Cardiac muscle cell (in vitro differentiated cells and primary cell): ENCODE measurements at places on chromosomes 2 and 18. TPM values are rescaled to one million over a fixed set of nuclear protein-coding genes. Genes with fewer than 3 reads are reported as not detected.
A peak's percentile ranks its signal among the peaks of the same experiment; 100 is the strongest.

The FN1 gene
- total RNA-seq: 241 and 335 TPM in 2 replicates

- H3K27me3 ChIP-seq: no peaks in the 10 kb centered on the region
- no peak for DNase-seq
- H3K4me1 ChIP-seq: no peaks in the 10 kb centered on the region
- no peaks in the 10 kb centered on the region for H3K36me3 ChIP-seq
- no peak overlapping the region for H3K27ac ChIP-seq
- H3K4me3 ChIP-seq: no peak overlapping the region
Observed at GRCh38 chr2:78093436-78093835, 571.3 kb upstream of the LRRTM4 start.

DNA sequence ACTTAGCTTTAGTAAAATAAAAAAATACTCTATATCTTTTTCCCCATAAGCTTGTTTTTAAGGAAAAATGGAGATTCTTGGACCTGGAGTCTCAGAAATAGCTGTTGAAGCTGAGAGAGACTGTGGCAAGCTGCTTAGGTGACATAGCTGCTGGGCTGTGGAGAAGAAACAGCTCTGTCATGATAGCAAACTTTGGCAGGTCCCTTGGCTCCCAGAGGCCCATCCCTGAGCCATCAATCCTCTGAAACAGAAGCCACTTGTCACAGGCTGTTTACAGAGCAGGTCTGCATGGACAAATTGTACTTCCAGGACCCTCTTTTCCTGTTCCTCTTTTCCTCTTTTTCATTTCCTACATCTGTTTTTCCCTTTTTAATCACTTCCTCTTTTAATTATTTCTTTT, 1370.1 kb upstream of the CRIM1 start:
- no peak overlapping the region for H3K4me3 ChIP-seq
- DNase-seq: no peak
- H3K4me1 ChIP-seq: no peaks in the 10 kb centered on the region
- H3K36me3 ChIP-seq: no peaks in the 10 kb centered on the region
- H3K27ac ChIP-seq: no peak overlapping the region

DNA sequence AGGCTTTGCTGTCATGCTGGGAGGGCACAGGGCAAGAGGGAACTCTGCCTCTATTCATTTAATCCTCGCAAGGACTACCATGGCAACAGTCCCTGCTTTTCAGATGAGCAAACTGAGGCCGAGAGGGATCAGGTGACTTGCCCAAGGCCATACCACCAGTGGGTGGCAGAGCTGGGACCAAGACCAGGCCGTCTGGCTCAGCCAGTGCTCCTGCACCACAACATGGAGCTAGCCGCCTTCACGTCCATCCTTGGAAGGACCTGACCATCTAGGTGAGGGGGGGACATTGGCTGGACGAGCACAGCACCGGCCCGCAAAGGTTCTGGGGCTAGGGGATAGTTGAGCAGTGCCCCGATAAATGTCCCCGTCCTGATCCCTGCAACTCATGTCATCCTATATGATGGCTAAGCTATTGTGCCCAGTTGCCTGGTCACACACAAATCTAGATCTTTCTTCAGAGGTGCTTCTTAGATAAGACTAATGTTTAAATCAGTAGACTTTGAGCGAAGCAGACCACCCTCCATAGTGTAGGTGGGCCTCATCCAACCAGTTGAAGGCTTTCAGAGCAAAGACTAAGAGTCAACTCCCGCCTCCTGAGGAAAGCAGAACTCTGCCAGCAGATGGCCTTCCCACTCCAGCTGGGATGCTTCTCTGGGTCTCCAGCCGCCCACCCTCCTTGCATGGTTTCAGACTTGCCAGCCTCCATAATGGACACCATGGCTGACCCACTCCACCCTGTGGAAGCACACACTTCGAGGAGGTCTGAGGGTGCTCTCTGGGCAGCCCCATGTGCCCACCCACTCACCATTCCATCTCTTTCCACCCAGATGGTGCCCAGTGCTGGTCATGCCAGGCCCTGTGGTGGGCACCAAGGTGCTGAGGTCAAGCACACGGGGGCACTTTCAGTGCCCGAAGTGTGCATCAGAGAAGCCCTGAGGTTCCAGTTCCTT, 214.8 kb upstream of the RAB6C start:
- DNase-seq: no peak
- H3K27ac ChIP-seq: no peak overlapping the region
- no peak overlapping the region for H3K4me3 ChIP-seq
- H3K4me1 ChIP-seq: no peaks in the 10 kb centered on the region
- no peaks in the 10 kb centered on the region for H3K36me3 ChIP-seq

DNA sequence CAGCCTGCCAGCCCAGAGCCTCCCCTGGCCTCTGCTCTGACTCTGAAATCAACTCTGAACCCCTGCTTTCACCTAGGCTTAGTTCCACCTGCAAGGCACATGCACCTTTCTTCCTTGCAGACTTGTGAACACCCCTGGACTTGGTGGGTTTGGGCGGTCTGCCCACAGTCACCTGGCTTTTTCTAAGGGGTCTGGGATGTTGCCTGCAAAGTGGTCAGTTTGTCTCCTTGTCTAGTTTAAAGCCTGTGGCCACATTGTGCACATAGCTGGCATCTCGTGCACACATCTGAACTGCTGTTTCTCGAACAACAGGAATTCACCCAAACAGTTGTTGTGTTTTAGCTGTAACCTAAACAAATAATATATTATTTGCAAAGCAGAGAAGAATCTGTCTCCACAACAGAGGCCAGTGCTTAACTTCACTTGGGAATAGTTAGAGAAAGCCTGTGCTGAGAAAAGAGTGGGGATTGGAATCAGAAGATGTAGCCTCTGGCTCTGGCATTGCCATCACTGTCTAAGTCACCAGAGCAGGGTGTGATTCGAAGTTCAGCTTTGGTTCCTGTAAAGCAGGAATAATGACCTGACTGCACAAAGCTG, 108.5 kb downstream of the TMEM18 start:
- H3K27ac ChIP-seq: no peak overlapping the region
- DNase-seq: no peak
- peaks cover 55% of the 10 kb centered on the region for H3K27me3 ChIP-seq
- no peaks in the 10 kb centered on the region for H3K4me1 ChIP-seq
- H3K36me3 ChIP-seq: no peaks in the 10 kb centered on the region

DNA sequence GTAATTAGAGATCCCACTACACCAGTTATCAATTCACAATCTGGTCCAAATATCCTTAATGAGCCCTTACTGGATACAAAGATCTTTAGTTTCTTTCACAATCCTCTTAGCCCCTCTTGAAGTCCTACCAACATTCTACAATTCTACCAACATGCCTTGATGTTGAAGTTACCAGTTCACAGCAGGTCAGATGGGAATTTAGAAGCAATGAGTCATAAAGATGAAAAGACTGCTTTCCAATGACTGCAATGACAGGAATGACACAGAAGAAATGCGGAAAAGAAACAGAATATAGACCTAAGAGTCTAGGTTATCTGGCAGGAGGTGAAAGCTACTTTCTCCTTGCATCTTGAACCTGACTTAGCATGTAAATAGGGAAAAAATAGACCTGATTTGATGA, 24.5 kb downstream of the RTTN start:
- H3K36me3 ChIP-seq: peaks cover 4% of the 10 kb centered on the region
- peaks cover 4% of the 10 kb centered on the region for H3K4me1 ChIP-seq
- DNase-seq: peak; percentile 53
- no peak overlapping the region for H3K4me3 ChIP-seq
- H3K27ac ChIP-seq: no peak overlapping the region
- no peaks in the 10 kb centered on the region for H3K27me3 ChIP-seq

DNA sequence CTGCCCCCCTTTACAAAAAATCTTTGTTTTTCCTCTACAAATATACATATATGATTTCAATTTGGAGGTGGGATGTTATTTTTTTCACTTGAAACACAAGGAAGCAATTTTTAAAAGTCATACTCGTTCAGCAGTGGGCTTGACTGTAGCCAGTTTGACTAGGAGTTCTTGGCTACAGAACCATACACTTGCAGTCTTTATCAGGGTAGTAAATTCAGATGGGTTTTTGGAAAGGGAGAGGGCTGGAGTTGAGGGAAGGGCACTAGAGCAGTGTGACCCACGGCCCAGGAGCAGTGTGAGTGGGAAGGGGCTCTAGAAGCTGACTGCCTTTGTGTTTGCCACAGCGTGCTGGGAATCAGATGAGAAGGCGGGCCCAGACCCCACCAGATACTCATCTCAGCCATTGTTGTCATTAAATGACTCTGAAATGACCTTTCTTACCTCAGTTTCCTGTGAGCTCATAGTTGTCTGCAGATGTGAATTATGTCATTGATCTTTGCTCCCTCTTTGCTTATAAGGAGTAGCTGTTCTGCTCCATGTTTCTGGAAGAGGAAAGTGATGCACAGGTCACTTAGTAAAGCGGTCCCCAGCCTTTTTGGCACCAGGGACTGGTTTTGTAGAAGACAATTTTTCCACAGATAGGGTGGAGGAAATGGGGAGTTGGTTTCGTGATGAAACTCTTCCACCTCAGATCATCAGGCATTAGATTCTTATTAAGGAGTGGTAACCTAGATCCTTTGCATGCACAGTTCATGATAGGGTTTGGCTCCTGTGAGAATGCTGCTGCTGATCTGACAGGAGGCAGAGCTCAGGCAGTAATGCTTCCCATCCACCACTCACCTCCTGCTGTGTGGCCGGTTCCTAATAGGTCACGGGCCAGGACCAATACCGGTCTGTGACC, 116.8 kb downstream of the SPTBN1 start:
- no peaks in the 10 kb centered on the region for H3K36me3 ChIP-seq
- peak; percentile 37 for DNase-seq
- H3K27me3 ChIP-seq: no peaks in the 10 kb centered on the region
- peaks cover 60% of the 10 kb centered on the region for H3K4me1 ChIP-seq
- H3K27ac ChIP-seq: peak overlapping the region; percentile 82

DNA sequence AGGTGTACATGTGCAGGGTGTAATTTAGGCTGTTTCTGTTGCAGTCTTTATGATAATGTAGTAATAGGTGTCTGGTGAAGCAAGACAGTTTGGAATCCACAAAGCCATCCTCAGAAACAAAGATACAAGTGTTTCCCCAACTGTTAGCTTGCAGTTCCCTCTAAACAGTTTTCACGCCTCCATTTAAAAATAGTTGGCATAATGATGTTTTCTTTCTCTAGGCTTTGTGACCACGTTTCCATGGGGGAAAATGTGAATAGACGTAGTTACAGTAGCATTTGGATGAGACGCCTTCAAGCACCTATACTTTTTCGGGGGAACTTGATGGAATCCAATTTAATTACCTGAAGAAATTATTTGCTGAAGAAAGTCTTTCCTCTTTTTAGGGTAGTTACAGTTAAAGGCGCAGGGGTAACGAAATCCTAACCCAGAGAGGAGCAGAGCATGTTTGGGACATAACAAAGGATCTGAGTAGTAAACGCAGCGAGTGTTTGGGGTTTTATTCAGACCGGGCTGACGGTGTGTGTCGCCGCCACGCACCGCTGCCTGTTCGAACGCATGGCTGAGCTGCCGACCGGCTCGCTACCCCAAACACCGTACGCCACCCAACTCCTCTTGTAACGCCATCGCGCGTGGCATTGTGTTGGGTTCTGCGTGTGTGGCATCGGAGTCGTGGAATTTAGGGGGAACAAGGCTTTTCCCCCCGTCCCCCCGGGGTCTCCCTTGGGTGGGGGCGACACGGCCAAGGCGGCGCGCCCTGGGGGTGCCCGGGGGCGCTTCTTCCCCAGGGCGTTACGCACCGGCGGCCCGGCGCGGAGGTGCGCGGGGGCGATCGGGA, 681 bp upstream of the NRP2 start:
- DNase-seq: peak; percentile 49
- no peaks in the 10 kb centered on the region for H3K36me3 ChIP-seq
- peaks cover 12% of the 10 kb centered on the region for H3K4me1 ChIP-seq

DNA sequence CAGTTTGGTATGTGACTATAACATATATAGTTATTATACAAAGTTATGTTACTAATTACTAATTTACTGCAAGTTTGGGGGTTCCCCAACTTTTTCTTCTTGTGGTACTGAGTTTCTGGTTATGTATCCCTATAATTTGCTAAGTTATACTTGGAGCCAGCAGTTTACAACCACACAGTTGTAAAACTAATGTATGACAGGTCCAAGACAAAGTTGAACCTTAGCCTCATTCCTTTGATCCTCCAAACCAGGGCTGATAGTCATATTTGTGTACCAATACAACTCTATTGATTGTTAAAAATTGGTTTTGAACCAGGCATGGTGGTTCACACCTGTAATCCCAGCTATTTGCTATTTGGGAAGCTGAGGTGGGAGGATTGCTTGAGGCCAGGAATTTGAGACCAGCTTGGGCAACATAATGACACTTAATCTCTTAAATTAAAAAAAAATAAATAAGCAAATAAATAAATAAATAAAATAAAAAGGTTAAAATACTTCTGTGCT, 24.3 kb downstream of the RELCH start:
- DNase-seq: no peak
- H3K27me3 ChIP-seq: no peaks in the 10 kb centered on the region
- no peak overlapping the region for H3K4me3 ChIP-seq
- H3K36me3 ChIP-seq: peaks cover 4% of the 10 kb centered on the region

DNA sequence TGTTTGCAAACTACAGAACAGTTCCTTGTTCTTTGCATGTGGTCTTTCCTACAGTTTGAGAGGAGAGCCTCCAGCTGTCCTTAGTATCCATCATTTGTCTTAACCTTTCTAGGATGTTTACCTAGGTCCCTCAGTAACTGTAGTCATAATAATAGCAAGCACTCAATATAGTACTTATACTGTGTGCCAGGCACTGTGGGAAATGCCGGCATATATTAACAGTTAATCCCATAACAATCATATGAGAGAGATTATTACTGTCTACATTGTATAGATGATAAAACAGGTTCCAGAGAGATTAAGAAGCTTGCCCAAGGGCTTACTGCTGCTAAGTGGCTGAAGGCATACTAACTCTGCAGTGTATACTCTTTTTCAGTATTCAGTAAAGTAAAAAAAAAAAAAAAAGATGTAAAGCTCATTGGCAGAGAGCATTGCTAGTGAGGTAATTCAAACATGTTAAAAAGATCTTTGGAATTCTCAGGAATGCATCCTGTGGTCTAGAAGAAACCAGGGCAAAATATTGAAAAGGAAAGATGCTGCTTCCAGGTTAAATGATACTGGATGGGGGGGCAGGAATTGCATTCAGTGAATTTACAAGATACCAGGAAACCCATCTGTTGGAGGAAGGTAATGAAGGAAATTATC, 72.3 kb downstream of the SPTBN1 start:
- H3K4me3 ChIP-seq: no peak overlapping the region
- H3K27me3 ChIP-seq: no peaks in the 10 kb centered on the region
- DNase-seq: no peak
- H3K4me1 ChIP-seq: peaks cover 19% of the 10 kb centered on the region

GRCh38 chr2:151774506-151774905, 40.2 kb upstream of the NEB start:
- peaks cover 9% of the 10 kb centered on the region for H3K36me3 ChIP-seq
- no peak overlapping the region for H3K27ac ChIP-seq
- H3K4me3 ChIP-seq: no peak overlapping the region
- H3K4me1 ChIP-seq: no peaks in the 10 kb centered on the region

- DNase-seq: no peak
- H3K36me3 ChIP-seq: no peaks in the 10 kb centered on the region
- H3K4me3 ChIP-seq: no peak overlapping the region
- H3K27ac ChIP-seq: no peak overlapping the region
- no peaks in the 10 kb centered on the region for H3K27me3 ChIP-seq
- no peaks in the 10 kb centered on the region for H3K4me1 ChIP-seq
Observed at GRCh38 chr2:117336496-117336895, 478.0 kb upstream of the DDX18 start.
